Stimulated activated CD8-positive, alpha-beta memory T cell treated with anti-CD3 and anti-CD28 coated beads, Interleukin-2, amount 100 ng/mL, for 1 hour (primary cell): ENCODE measurements at places on chromosomes 5 and 9.

DNA sequence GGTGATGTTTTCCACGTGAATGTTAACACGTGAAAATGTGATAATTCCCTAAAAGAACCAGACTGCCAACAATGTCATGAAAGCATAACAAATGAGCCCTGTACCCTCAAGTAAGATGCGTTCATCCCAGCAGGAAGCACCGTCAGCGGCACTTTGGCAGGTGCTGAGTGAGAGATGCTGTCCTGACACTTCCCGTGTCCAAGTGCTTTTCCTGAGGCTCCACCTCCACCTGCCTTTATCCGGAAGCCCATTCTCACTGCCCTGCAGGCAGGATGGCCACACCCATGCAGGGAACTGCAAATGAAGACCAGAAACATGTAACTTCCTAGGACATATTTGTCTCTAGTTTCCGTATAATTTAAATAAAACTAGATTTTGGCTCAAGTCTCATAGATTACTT is 238.0 kb upstream of the IRX2 start:
- no peak for DNase-seq

GRCh38 chr9:113359385-113359784 is 10.0 kb downstream of the BSPRY start:
- no peak for DNase-seq

GRCh38 chr9:95876138-95876444 is 600 bp downstream of the ERCC6L2 start:
- no peak for DNase-seq

- DNase-seq, result no peak
Measured at GRCh38 chr5:57817001-57817453, 334.4 kb upstream of the ACTBL2 start.

DNA sequence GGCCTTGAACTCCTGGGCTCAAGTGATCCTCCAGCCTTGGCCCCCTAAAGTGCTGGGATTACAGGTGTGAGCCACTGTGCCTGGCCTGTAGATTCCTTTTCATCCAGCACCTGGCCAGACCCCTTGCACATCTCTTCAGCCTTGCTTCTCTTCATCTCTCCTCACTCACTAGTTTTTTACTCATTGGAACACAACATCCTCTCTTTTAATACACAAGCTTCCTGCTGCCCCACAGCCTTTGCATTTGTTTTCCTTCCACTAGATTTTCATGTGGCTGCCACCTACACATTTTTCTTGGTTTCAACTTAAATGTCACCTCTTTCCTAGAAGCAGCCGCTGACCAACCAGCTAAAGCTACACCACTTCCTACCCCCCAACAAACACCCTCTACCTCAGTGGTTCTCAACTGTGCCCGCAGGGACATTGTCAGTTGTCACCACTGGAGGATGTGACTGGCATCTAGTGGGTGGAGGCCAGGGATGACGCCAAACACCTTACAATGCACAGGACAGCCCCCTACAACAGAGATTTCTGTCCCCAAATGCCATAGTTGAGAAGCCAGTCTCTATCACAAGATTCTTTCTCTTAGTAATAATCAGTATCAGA is 33.7 kb downstream of the HAVCR1 start:
- DNase-seq, result peak; percentile 28

GRCh38 chr9:131273856-131274673 is 2.2 kb downstream of the FAM78A start:
- DNase-seq, result no peak

GRCh38 chr9:113992276-113992951 is 85.7 kb downstream of the AMBP start:
- DNase-seq, result no peak

DNA sequence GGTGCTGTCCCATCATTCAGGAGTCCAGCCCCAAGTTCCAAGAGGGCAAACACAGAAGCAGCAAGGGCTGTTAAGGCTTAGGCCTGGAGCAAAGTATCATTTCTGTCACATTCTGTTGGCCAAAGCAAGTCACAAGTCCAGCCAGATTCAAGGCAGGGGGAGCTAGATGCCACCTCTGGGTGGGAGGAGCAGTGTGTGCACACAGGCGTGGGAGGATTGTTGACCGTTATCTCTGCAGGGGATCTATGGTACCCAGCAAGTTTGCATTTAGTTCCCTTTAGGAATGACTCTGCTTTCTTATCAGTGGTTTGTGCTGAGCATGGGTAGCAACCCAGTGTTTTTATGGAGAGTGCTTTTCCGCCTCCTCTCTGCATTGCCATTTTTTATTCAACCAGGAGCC is 278.9 kb downstream of the NR3C1 start:
- no peak for DNase-seq

DNA sequence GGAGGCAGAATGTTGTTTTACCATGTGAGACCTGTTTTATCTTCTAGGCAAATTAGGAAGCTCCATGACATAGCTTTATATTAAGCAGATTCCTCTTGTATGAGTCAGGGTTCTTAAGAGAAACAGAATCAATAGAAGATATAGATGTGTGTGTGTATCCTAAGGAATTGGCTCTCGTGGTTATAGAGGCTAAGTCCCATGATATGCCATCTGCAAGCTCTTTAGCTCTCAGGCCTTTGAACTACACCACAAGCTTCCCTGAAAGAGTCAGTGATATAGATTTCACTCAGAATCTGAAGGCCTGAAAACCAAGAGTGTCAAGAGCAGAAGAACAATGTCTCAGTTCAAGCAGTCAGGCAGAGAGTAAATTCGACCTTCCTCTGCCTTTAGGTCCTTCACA is 365.8 kb upstream of the ZNF608 start:
- DNase-seq, result no peak
